Gastrocnemius medialis (tissue), 4 donors: ENCODE measurements at places on chromosomes 6 and 20. TPM values are rescaled to one million over a fixed set of nuclear protein-coding genes. Genes with fewer than 3 reads are reported as not detected.

Gene HLA-DQB1
- total RNA-seq, result 0.29 TPM

Gene TMEM244
- total RNA-seq, result not detected

Gene WFDC5
- not detected for total RNA-seq

Gene OR2B6
- total RNA-seq, result not detected

Gene MRS2
- 17.2 TPM for total RNA-seq

Gene HINT3
- total RNA-seq, result 81.5 TPM

Gene MAD2L1BP
- total RNA-seq, result 55.4 TPM

Gene C6orf132
- not detected for total RNA-seq

Gene CAGE1
- not detected for total RNA-seq

Gene SERAC1
- 8.1 TPM for total RNA-seq

Gene RHAG
- total RNA-seq, result 0.26 TPM

Gene LRRC73
- total RNA-seq, result not detected

Gene LRRN4
- total RNA-seq, result not detected

Gene TXLNB
- total RNA-seq, result 197 TPM

Gene HAO1
- total RNA-seq, result 0.23 TPM

Gene MOG
- not detected for total RNA-seq

Gene GCNT2
- total RNA-seq, result 0.56 TPM

Gene ADGRF5
- 49.2 TPM for total RNA-seq

Gene B3GALT4
- total RNA-seq, result 1.0 TPM

Gene NOL4L
- total RNA-seq, result 1.9 TPM

Gene AURKA
- total RNA-seq, result 4.0 TPM

Gene IL17A
- total RNA-seq, result not detected

Gene TFAP2D
- not detected for total RNA-seq

Gene C4A
- total RNA-seq, result 5.7 TPM

Gene GSTA1
- total RNA-seq, result not detected

Gene SLC17A3
- total RNA-seq, result 0.22 TPM

Gene CHD6
- 12.8 TPM for total RNA-seq

Gene SLC17A9
- 1.0 TPM for total RNA-seq

Gene MLIP
- total RNA-seq, result 133 TPM

Gene HRH3
- total RNA-seq, result not detected

Gene LGSN
- not detected for total RNA-seq

Gene ANKRD66
- total RNA-seq, result not detected

Gene OR2H1
- total RNA-seq, result not detected
